ENCODE measurements at places on chromosomes 7 and 10. TPM values are rescaled to one million over a fixed set of nuclear protein-coding genes. Genes with fewer than 3 reads are reported as not detected.

The OPALIN gene
- not detected for total RNA-seq

The PHYHIPL gene
- total RNA-seq, result not detected

The HYAL4 gene
- not detected for total RNA-seq

The GALNT17 gene
- not detected for total RNA-seq

The COL13A1 gene
- 6.0 TPM for total RNA-seq

The MXI1 gene
- 20.3 TPM for total RNA-seq

The ACSM6 gene
- total RNA-seq, result not detected

The NUTM2D gene
- 0.82 TPM for total RNA-seq

The SRRM3 gene
- total RNA-seq, result 1.3 TPM

The BTAF1 gene
- 58.6 TPM for total RNA-seq

The TRPV6 gene
- total RNA-seq, result not detected

The CD36 gene
- total RNA-seq, result 561 TPM

The CCL24 gene
- total RNA-seq, result not detected

The ITIH5 gene
- 0.09 TPM for total RNA-seq

The FAM24B gene
- total RNA-seq, result 4.3 TPM

The OPN1SW gene
- total RNA-seq, result not detected

The HPS6 gene
- total RNA-seq, result 18.2 TPM

The HMX2 gene
- not detected for total RNA-seq

The CRHR2 gene
- total RNA-seq, result not detected

The APBB1IP gene
- 5.9 TPM for total RNA-seq

The MYOF gene
- 381 TPM for total RNA-seq

The LIPJ gene
- total RNA-seq, result 0.09 TPM

The SLC13A1 gene
- not detected for total RNA-seq

The C10orf67 gene
- not detected for total RNA-seq

The UPK3B gene
- 0.18 TPM for total RNA-seq

The SVOPL gene
- total RNA-seq, result not detected

The EVX1 gene
- not detected for total RNA-seq

The SRGN gene
- 65.8 TPM for total RNA-seq

The TAS2R3 gene
- total RNA-seq, result 1.2 TPM

The VPS37D gene
- 1.9 TPM for total RNA-seq

The KAZALD1 gene
- total RNA-seq, result 71.5 TPM

The SPDYE6 gene
- total RNA-seq, result not detected

The ZNF248 gene
- 8.6 TPM for total RNA-seq

The ZFAND2A gene
- 16.6 TPM for total RNA-seq

The TMEM225B gene
- total RNA-seq, result not detected

The PRKCQ gene
- 0.08 TPM for total RNA-seq

The SFRP4 gene
- 171 TPM for total RNA-seq

The AOC1 gene
- not detected for total RNA-seq

The EMX2 gene
- total RNA-seq, result 1.1 TPM

The HMX3 gene
- total RNA-seq, result not detected

The RBP3 gene
- total RNA-seq, result not detected

The PODXL gene
- total RNA-seq, result 2.3 TPM

The ARPC1A gene
- 85.0 TPM for total RNA-seq

The KCNMA1 gene
- 40.1 TPM for total RNA-seq

The SLC26A5 gene
- total RNA-seq, result not detected

The MRLN gene
- not detected for total RNA-seq

The ADCY1 gene
- 0.72 TPM for total RNA-seq

The NPC1L1 gene
- not detected for total RNA-seq

The SLC16A9 gene
- total RNA-seq, result 0.25 TPM

Measured in fibroblast of the aortic adventitia (primary cell).